Neural progenitor cell (in vitro differentiated cells): ENCODE measurements at places on chromosomes 7 and 10.

- H3K4me3 ChIP-seq = no peak overlapping the region
- H3K4me1 ChIP-seq = peaks cover 18% of the 10 kb centered on the region
- no peaks in the 10 kb centered on the region for H3K27me3 ChIP-seq
- no peak overlapping the region for H3K27ac ChIP-seq
- DNase-seq = no peak
Measured at GRCh38 chr7:36957620-36958019, 233.3 kb upstream of the AOAH start.

DNA sequence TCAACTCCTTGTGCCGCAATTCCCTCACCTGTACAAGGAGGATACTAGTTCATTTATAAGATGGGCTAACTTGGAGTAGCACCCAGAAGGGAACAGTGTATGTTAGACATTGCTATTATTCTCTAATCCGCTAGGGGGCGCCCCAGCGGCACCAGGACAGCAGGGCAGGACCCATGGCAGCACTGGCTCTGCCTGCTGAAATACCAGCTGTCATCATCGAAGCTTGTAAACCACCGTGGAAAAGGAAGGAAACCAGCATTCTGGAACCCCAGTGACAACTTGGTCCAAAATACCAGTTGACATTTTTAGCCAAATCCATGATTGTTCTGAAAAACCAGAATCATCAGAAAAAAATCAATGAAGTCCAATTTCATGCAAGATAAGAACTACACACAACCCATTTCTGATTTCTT lies 134.4 kb downstream of the ITGA8 start:
- no peak overlapping the region for H3K4me3 ChIP-seq
- H3K27me3 ChIP-seq = no peaks in the 10 kb centered on the region
- DNase-seq = peak; percentile 83
- H3K36me3 ChIP-seq = no peaks in the 10 kb centered on the region
- no peak overlapping the region for H3K27ac ChIP-seq
- H3K4me1 ChIP-seq = no peaks in the 10 kb centered on the region

DNA sequence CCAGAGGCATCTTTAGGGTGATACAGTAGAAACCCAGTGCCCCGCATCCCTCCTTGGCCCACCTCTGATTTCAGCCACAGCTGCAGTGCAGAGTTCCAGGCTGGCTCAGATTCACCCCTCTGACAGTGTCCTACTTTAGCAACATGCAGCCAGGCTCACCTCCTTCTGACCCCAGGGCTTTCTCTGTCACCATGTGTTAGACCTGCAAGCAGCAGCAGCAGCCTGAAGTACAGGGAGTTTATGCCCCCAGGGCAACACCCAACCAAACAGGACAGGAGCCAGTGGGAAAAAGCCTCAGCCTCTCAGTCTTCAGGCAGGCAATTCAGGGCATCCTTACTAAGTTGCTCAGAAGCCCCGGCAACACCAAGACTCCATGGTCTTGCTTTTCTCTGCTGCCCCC lies 109.0 kb upstream of the PLXNA4 start:
- H3K36me3 ChIP-seq = no peaks in the 10 kb centered on the region
- H3K4me3 ChIP-seq = no peak overlapping the region
- H3K4me1 ChIP-seq = peaks cover 26% of the 10 kb centered on the region
- peaks cover 20% of the 10 kb centered on the region for H3K27me3 ChIP-seq
- DNase-seq = no peak

- H3K27ac ChIP-seq = no peak overlapping the region
- no peak overlapping the region for H3K4me3 ChIP-seq
- DNase-seq = no peak
- no peaks in the 10 kb centered on the region for H3K4me1 ChIP-seq
- H3K36me3 ChIP-seq = no peaks in the 10 kb centered on the region
Measured at GRCh38 chr10:100717166-100717565, 28.2 kb upstream of the PAX2 start.

GRCh38 chr10:76398043-76398710 lies 966.8 kb downstream of the LRMDA start:
- DNase-seq = no peak
- H3K27me3 ChIP-seq = no peaks in the 10 kb centered on the region
- H3K4me1 ChIP-seq = no peaks in the 10 kb centered on the region
- no peak overlapping the region for H3K27ac ChIP-seq
- H3K4me3 ChIP-seq = no peak overlapping the region

GRCh38 chr10:10497245-10497644 lies 520.4 kb upstream of the CELF2 start:
- no peak overlapping the region for H3K4me3 ChIP-seq
- no peaks in the 10 kb centered on the region for H3K36me3 ChIP-seq
- no peak overlapping the region for H3K27ac ChIP-seq
- peaks cover under 1% of the 10 kb centered on the region for H3K4me1 ChIP-seq
- DNase-seq = no peak

DNA sequence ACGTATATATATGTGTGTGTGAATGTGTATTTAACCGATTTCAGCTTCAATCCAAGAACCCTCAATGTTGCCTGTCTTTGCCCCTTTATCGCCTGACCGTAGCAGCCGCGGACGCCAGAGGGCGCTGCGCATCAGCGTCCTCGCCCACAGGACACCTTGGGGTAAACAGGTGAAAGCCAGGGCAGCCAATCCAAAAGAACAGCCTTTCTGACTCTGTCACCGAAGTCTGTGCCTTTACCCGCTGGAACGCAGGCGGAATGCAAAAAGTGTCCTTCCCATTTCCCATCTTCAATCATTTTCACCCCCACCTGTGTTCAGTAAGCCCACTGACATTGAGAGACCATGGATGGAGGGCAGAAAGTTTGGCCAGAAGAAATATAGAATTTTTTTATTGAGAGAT lies 3.6 kb downstream of the NXPH1 start:
- peak; percentile 82 for DNase-seq
- H3K27me3 ChIP-seq = peaks cover 100% of the 10 kb centered on the region
- no peak overlapping the region for H3K4me3 ChIP-seq
- no peak overlapping the region for H3K27ac ChIP-seq

DNA sequence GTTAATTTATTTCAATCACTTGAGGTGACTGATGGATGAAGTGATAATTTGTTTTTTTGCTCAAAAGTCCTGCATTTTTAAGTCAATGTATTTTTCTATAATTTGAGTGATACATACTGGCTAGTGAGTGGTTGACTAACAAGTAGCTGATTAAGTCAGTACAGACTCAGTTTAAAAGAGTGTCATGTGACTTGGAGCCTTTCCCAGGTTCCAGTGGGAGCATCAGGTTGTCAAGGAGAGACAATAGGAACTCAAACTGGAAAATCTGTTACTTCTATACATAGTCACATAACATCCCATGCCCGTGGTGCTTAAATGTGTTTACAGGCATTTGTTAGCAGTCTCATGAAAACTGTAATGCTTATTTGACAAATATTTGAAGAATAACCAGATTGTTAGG lies 154.7 kb downstream of the ANK3 start:
- H3K4me3 ChIP-seq = no peak overlapping the region
- no peaks in the 10 kb centered on the region for H3K36me3 ChIP-seq
- H3K27me3 ChIP-seq = no peaks in the 10 kb centered on the region
- no peak overlapping the region for H3K27ac ChIP-seq
- H3K4me1 ChIP-seq = peaks cover 7% of the 10 kb centered on the region
- no peak for DNase-seq

DNA sequence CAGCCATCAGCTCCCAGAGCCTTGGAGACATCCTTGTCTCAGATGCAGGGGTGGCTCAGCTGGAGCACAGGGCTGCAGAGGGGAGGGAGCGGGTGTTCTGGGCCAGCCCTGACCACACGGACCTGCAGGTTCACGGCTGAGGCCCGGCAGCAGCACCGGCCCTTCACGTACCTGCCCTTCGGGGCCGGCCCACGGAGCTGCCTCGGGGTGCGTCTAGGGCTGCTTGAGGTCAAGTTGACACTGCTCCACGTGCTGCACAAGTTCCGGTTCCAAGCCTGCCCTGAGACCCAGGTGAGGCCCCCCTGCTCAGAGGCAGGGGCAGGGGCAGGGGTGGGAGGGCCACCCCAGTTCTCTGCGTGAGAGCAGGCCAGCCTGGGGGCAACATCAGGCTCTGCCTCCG lies 45.2 kb downstream of the PARP12 start:
- H3K4me1 ChIP-seq = no peaks in the 10 kb centered on the region
- H3K27ac ChIP-seq = no peak overlapping the region
- H3K4me3 ChIP-seq = no peak overlapping the region
- H3K27me3 ChIP-seq = no peaks in the 10 kb centered on the region
- no peaks in the 10 kb centered on the region for H3K36me3 ChIP-seq
